Pancreas (tissue), 10 donors: ENCODE measurements at places on chromosomes 16 and 17. TPM values are rescaled to one million over a fixed set of nuclear protein-coding genes. Genes with fewer than 3 reads are reported as not detected.

GRCh38 chr17:58677194-58677880 is 14.5 kb downstream of the TEX14 start:
- no peaks in the 10 kb centered on the region for H3K36me3 ChIP-seq
- H3K27me3 ChIP-seq = no peaks in the 10 kb centered on the region
- H3K27ac ChIP-seq = no peak overlapping the region
- H3K4me3 ChIP-seq = no peak overlapping the region
- no peaks in the 10 kb centered on the region for H3K4me1 ChIP-seq
- DNase-seq = no peak

DNA sequence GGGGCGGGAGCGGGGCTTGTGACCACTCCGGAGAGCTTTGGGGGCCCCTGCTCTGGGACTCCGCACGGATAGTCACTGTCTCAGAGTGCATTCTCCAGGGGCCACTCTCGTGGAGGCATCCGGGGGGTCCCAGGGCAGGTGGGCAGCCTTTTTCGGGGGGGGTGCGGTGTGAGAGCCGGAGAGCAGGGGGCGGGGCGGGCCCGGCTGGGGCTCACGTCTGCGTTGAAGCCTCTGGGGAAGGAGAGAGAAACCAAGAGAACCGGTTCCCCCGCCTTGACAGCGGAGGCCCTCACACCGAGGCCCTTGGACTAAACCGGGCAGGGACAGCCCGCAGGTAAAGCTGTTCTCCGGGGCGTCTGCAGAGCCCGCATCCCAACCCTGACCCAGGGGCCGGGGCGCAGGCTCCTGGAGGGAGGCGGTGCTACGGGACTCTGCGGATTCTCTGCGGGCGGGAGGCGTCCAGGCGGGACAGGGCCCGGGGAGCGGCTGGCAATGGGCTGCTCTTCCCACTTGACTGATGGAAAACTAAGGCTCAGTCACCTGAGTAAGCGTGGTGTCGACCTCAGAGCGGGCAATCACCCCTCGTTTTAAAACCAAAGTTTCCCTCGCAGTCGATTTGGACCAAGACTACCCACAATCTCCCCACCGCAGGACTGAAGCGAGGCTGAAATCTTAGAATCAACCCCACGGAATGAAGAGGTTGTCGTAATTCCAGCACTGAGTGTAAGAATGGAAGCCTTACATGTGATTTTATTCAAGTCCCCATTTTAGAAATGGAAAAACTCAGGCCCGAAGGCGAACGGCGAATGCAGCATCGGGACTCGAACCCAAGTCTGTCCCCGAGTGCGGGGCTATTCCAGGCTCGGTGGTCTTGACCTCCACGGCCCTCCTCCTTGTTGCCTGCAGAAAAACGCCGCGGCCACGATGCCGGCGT is 49.6 kb upstream of the AMZ2 start:
- peaks cover 25% of the 10 kb centered on the region for H3K27me3 ChIP-seq
- no peak overlapping the region for H3K4me3 ChIP-seq
- no peaks in the 10 kb centered on the region for H3K36me3 ChIP-seq
- no peak overlapping the region for H3K27ac ChIP-seq

GRCh38 chr17:59167571-59168001 is 12.0 kb downstream of the PRR11 start:
- DNase-seq = no peak
- H3K4me3 ChIP-seq = no peak overlapping the region
- no peaks in the 10 kb centered on the region for H3K36me3 ChIP-seq
- no peak overlapping the region for H3K27ac ChIP-seq
- no peaks in the 10 kb centered on the region for H3K27me3 ChIP-seq

DNA sequence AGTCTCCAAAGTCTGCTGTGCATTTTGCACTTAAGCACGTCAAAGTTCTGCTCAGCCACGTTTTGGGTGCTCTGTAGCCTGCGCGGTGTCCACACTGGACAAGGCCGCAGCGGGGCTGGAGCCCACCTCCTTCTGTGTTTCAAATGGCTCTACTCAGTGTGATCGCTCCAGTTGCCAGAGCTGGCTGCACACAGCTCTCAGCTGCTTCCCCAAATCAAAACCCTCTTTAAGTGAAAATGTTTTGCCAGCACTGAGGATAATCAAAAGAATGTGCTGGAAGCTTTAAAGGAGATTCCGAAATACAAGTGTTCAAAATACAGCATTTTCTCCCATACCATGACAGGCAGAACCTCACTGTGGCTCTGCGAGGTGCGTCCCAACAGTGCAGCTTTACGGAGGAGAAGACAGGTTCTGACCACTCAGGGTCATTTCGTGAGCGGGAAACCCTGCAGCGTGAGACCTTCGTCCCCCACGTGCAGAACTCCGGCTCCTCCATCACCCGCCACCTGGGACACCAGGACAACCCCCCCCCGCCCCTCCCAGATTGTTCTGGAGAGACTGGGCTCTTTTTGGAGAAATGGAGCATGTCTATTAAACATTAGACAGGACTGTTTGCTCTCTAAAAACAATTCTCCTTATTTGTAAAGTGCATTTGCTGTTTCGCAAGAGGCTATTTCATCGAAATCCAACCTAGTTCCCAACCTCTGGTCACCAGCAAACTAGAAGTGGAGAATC is 16.6 kb downstream of the TBC1D16 start:
- peak overlapping the region; percentile 46 for H3K27ac ChIP-seq
- H3K27me3 ChIP-seq = no peaks in the 10 kb centered on the region
- no peak for DNase-seq
- no peaks in the 10 kb centered on the region for H3K36me3 ChIP-seq
- peaks cover 20% of the 10 kb centered on the region for H3K4me1 ChIP-seq
- H3K4me3 ChIP-seq = no peak overlapping the region

- H3K27ac ChIP-seq = peak overlapping the region; percentile 93
- H3K36me3 ChIP-seq = no peaks in the 10 kb centered on the region
- peak; percentile 84 for DNase-seq
- H3K27me3 ChIP-seq = no peaks in the 10 kb centered on the region
- H3K4me1 ChIP-seq = peaks cover 9% of the 10 kb centered on the region
These were observed 3.0 kb downstream of the BAHCC1 start for GRCh38 chr17:81398176-81398831.

DNA sequence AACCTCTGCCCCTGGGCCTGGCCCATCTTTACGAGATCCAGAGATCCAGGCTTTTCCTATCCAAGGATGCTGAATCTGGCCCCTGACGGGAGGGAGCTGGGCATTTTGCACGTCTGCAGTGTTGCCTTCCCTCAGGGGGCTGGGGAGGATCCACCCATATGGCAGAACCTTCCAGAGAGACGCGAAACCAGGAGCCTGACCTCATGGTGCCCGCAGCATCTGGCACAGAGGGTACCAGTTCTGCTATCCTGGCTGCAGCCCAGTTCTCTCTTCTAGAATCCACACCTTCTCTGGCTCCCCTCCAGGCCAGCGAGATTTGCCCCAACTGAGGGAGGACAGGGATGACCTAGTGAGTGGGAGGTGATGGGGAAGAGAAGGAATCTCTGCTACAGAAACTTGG is 20.5 kb upstream of the ZNF652 start:
- no peak overlapping the region for H3K4me3 ChIP-seq
- H3K27ac ChIP-seq = no peak overlapping the region
- no peaks in the 10 kb centered on the region for H3K4me1 ChIP-seq
- H3K27me3 ChIP-seq = no peaks in the 10 kb centered on the region

- no peaks in the 10 kb centered on the region for H3K4me1 ChIP-seq
- no peaks in the 10 kb centered on the region for H3K36me3 ChIP-seq
- H3K4me3 ChIP-seq = no peak overlapping the region
These were observed 8.3 kb upstream of the RBFOX1 start for GRCh38 chr16:7324321-7324720.

DNA sequence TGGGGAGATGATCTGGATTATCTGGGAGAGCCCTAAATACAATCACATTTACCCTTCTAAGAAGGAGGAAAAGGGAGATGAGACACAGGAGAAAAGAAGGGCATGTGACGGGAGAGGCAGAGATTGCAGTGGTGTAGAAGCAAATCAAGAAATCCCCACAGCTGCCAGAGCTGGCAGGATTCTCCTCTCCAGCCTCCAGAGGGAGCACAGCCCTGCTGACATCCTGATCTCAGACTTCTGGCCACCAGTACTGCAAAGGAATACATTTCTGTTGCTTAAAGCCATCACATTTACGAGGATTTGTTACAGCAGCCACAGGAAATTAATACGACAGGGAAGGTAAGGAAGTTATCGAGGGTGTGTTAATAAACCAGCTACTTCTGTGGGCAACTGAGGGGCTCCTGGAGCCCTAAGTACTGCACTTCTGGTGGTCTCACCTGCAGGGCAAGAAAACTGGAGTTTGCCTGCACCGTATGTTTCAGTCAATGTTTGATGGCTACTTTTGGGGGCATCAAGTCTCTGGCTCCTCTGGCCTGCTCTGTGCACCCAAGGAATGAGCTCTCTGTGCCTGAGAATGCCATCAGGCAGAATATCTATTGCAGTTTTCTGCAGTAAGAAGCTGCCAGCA is 22.9 kb upstream of the CDH13 start:
- no peaks in the 10 kb centered on the region for H3K36me3 ChIP-seq
- no peak overlapping the region for H3K27ac ChIP-seq

DNA sequence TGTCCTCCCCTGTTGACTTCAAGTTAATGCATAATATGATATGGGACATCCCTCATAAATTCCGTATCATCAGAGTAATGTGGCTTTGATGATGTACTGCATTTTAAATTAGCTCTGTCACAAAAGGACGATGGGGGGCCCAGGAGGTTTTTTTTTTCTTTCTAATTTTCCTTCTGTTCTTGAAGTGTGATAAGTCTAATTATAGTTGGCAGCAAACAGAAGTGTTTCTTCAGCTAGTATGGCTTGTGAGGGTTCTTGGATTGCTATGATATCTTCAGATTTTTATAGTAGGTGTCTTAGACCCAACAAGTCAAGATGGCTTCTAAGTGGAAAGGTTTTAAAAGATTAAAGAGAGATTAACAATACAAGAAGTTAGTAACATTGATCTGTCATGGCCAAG is 796.2 kb upstream of the RBFOX1 start:
- no peak for DNase-seq
- H3K27ac ChIP-seq = no peak overlapping the region
- H3K36me3 ChIP-seq = no peaks in the 10 kb centered on the region
- H3K4me3 ChIP-seq = no peak overlapping the region
- peaks cover 3% of the 10 kb centered on the region for H3K27me3 ChIP-seq

DNA sequence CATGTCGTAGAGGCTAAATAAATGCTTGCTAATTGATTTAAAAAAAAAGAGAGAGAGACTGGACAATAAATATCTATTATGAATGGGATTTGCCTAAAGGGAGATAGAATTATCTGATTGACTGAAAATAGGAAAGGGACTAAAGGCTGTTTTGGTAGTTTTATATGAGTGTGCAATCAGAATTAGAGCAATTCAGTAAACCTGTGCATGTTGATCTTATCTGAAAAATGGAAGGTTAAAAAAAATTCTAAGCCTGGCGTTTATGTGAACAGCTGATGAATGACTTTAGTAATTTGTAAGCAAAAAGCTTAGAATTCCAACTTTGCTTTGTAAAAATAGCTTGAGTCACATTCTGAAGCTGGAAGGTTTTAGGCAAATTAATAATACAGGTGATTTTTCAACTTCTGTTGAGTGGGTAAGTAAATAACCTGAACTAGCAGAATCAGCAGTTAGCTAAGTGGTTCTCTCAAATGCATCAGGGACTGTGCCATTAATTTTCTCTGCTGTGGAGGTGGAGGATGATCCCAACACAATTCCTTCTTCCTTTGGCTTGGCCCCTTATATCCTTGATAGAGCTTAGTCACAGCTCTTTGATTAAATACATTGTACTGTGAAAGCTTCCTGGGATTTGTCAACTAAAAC is 254.4 kb downstream of the PHKB start:
- H3K4me3 ChIP-seq = no peak overlapping the region
- no peak for DNase-seq
- H3K27ac ChIP-seq = no peak overlapping the region
- H3K4me1 ChIP-seq = no peaks in the 10 kb centered on the region
- H3K27me3 ChIP-seq = no peaks in the 10 kb centered on the region

- H3K4me1 ChIP-seq = no peaks in the 10 kb centered on the region
- H3K4me3 ChIP-seq = no peak overlapping the region
- no peak for DNase-seq
- no peak overlapping the region for H3K27ac ChIP-seq
- H3K27me3 ChIP-seq = no peaks in the 10 kb centered on the region
- no peaks in the 10 kb centered on the region for H3K36me3 ChIP-seq
These were observed 21.1 kb downstream of the KCTD19 start for GRCh38 chr16:67305216-67306071.

DNA sequence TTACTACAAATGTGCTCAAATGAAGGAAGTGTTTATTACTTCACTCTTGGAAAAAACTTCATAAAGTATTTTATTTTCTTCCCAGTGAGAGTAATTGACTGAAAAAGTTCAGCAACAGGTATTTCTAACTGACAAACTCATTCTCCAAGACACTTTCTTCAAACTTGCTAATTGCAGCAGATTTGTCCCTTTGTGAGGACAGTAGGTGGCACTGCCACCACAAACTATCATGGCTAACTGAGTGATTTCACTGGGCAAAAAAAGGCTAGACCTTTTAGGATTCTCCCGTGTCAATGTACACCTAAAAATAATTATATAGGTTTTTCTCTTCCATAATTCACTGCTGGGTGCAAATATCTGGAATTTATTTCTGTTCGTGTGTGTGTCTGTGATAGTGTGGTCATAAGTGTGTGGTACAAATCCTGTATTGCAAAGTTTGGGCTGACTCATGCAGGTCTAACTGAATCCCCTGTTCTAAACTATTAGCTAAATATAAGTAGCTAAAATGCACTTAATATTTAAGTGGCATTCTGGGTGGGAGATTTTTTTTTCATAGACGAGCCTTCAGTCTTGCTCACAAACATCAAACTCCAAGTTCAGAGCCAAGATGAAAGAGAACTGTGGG is 3.9 kb downstream of the HS3ST3A1 start:
- H3K27me3 ChIP-seq = no peaks in the 10 kb centered on the region
- no peaks in the 10 kb centered on the region for H3K36me3 ChIP-seq
- no peak overlapping the region for H3K4me3 ChIP-seq

GRCh38 chr17:28846231-28846630 is 3.6 kb upstream of the FAM222B start:
- H3K4me3 ChIP-seq = no peak overlapping the region
- H3K27ac ChIP-seq = no peak overlapping the region
- no peaks in the 10 kb centered on the region for H3K4me1 ChIP-seq
- no peak for DNase-seq
- no peaks in the 10 kb centered on the region for H3K36me3 ChIP-seq

- no peaks in the 10 kb centered on the region for H3K36me3 ChIP-seq
- H3K4me3 ChIP-seq = no peak overlapping the region
- peaks cover 4% of the 10 kb centered on the region for H3K4me1 ChIP-seq
- no peak overlapping the region for H3K27ac ChIP-seq
- H3K27me3 ChIP-seq = no peaks in the 10 kb centered on the region
- no peak for DNase-seq
These were observed 16.1 kb downstream of the ESRP2 start for GRCh38 chr16:68219725-68220351.

The LYZL6 gene
- not detected for total RNA-seq

The NPTX1 gene
- 0.04 TPM for total RNA-seq

The GFAP gene
- total RNA-seq = 0.28 TPM

The PIK3R6 gene
- not detected for total RNA-seq

The LMF1 gene
- total RNA-seq = 17.6 TPM

The NPIPA2 gene
- 2.6 TPM for total RNA-seq

The PABPN1L gene
- not detected for total RNA-seq

The TEPSIN gene
- 30.7 TPM for total RNA-seq

The VWA3A gene
- total RNA-seq = 0.24 TPM
